ENCODE measurements at places on chromosomes 1 and 21. TPM values are rescaled to one million over a fixed set of nuclear protein-coding genes. Genes with fewer than 3 reads are reported as not detected.

GRCh38 chr1:229784834-229785233 lies 158.8 kb downstream of the URB2 start:
- no peak for DNase-seq

DNA sequence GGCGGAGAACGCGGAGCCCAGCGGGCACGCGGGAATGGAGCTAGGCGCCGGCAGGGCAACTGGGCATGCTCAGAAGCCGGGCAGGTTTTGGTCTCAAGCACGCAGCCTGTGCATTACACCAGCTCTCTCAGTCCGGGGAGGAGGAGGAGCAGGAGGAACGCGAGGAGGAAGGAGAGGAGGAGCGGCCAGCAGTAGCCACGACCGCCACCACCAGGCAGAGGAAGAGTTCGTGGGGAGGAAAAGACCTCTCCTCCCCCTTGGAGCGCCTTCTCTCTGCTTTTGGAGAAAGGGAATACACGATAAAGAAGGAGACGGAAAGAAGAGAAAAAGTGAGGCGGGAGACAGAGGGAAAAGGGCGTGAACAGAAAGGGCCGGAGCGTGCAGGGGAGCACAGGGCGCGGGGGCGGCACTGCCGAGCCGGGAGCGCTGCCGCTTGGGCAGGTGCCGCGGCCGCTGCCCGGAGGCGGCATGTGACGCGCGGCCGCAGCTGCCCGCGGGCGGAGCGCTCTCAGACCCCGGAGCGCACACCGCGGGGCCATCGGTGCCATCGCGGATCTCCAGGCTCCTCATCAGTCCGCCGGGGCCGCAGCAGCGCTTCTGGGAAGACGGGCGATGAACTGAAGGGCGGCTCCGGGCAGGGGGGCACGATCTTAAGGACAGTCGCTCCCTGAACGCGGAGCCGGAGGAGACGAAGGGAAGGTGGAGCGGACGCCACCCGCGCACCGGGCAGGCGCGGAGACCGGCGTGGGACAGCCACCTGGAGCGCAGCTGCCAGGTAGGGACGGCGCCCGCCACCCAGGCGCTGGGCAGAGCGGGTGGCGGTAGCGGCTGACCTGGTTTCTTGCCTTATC lies at the start of gene CHRM3:
Gene CHRM3, plus strand, starts transcription at position 116 of the 851 bp plus-strand sequence. CDS start 520,884 bp downstream, outside the sequence.
- peak; percentile 86 for DNase-seq

Gene GJB5
- not detected for total RNA-seq

GRCh38 chr21:15441992-15442391 lies 287.8 kb upstream of the USP25 start:
- no peak for DNase-seq

DNA sequence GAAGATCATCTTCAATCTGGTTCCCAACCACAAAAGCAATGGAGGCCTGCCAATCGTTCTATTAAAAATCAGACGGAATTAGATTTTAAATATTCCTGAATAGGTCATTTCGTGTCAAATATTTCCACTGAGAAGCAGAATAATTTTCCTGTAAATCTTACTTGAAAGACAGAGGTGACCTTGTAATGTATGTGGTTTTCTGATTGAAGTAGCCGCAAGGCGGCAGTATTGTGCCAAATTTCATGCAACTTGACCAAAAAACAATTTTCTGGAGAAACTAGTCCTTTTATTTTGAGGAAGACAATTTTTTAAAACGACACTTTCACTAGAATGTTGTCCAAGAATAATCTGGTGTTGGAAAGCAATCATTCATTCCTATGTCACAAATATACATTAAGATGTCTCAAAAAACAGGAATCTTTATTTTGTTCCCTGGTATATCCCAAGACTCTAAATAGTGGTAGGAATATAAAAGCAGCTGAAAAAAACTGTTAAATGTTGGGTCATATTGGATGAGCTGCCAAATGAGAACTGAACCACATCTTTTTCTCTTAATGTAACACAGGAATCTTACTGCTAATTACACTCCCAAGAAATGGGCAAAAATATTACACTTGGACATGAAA lies 33.6 kb downstream of the SPAG17 start:
- peak; percentile 60 for DNase-seq

GRCh38 chr1:203281851-203282661 lies 23.3 kb upstream of the BTG2 start:
- no peak for DNase-seq

DNA sequence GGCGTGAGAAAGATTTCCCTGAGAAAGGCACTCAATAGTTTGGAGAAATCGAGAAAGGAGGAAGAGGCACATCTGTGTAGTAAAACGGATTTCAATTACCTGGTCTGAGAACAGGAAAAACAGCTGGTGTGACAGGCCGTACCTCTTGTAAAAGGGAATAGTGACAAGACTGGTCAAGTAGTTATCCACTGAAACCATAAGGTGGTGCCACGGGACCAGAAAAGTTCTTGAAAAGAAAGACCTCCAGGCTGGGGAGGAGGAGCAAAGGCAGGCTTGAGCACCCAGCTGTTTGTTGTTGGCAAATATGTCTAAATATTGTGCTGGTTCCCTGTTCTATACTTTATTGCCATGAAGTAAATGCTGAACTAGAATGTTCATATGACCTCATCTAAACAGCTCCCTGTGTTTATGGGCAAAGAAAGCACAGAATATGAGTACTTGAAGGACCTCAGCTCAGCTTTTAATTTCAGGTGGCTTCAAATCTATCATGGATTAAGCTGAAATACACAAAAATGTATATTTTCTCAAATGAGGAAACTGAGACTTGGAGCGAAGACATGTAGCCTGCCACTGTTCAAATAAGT lies 4.0 kb downstream of the HAO2 start:
- peak; percentile 83 for DNase-seq

DNA sequence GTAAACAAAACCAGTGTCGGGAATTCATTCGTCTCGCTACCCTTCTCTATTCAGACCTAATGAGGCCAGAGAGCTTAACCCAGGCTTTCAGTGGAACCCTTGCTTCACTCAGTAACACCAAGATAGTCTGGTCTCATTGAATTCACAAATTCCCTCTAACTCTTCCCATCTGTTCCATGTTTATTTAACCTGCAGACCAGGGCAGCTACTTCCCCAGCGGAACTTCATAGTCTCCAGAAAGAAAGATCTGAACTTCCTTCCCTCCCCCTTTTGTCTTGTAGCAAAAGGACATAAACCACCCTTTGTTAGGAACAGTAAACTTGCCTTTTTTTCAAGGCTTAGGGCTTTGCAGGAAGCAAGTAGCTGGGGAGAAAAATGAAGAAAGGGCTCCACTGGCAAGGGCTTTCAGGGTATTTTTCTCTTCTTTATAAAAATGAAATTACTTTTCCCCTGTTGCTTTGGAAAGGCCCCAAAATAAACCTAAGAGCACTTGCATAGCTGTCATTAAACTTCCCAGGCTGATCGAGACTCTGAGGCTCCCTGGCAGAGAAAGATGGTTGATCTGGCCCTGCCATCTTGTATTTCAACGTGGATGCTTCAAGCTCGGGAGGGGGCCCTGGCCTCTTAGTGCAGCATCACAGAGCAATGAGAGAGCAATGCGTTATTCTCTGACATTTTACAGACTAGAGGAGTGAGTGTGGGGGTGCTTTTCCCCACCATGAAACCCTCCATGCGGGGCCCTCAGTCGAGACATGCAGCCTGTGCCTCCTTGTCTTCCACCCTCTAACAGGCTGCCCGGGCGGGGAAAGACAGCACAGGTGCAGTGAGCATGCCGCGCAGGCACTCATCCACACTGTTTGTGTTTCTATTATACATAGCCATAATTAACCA lies 30.0 kb downstream of the MIS18A start:
- DNase-seq = no peak

Gene CITED4
- total RNA-seq = 0.14 TPM

GRCh38 chr1:30880678-30881318 lies 27.8 kb downstream of the SDC3 start:
- no peak for DNase-seq

DNA sequence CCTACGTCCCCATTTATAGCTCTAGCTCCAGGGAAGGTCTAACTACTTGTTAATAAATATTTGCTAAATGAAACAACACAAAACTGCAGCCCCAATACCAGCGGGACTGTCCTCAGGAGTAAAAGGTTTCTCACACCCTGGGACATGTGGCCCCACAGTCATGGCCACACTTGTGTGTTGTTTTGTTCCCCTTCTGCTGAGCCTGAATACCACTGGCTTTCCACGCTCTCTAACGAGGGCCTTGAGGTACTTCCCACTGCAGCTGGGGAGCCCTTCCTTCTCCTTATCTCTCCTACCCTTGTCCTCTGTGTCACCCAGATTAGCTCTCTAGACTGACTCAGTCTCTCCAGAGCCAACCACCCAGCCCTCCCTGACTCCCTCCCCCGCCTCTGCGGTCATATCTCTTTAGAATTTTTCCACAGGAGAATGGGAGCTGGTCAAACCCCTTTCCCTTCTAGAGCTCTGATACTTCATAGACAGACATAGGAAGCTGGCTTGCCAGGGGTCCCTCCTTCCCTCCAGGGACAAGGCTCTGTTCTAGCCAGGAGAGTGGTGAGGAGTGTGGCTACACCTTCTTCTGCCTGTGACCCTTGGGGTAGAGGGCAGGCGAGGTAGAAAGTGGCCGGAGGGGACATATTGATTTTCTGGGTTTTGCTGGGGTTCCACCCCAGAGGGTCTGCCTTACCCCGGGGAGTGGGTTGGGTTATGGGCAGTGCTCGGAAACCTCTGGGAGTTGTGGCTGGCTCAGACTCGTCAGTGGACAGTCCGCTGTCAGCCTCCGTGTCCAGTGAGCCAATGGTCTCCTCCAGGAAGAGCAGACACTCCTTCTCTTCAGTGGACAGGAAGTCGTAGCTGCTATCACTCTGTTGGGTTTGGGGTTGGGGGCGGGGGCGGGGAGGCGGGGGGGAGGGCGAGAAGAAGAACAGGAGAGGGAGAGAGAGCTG lies 8.1 kb downstream of the C1orf116 start:
- DNase-seq = no peak

DNA sequence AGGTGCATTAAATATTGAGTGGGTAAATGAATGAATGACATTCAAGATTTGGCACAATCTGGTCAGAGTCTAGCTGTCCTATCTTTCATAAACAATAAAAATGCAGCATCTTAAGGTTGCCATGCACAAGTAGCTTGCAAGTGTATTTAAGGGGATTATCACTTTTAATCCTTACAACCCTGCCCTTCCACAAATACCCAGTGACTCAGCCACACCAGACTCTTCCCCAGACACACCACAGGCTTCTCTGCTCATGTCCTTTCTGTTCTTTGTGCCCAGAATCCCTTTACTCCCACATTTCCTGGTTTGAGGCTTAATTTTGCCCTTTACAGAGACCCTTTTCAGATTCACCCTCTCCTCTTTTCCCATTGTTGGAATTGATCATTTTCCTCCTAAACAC lies 59.8 kb downstream of the KIRREL1 start:
- DNase-seq = no peak

GRCh38 chr1:180936110-180937011 lies 23.7 kb downstream of the KIAA1614 start:
- DNase-seq = no peak

Gene POU3F1
- not detected for total RNA-seq

GRCh38 chr1:168687816-168688215 lies 41.2 kb downstream of the DPT start:
- DNase-seq = no peak

GRCh38 chr1:28281608-28282425 lies 22.5 kb downstream of the SESN2 start:
- no peak for DNase-seq

DNA sequence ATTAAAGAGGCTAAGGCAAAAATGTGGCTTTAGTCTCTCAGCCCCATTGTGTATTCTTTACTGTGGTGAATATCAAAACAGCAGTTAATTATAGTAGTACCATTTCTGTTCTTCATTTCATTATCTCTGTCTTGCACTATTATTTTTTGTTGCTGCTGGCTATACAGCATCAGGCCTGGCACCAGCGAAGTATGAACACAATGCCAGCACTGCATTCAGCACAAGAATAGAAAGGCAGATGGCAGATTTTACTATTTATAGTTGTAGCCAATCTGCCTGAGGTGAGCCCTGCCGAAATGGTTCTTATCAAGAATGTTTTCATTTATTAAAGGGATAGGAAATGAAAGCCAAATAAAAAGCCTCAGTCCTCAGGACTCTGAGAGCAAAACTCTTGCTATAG lies 72.1 kb downstream of the GPR52 start:
- DNase-seq = no peak

DNA sequence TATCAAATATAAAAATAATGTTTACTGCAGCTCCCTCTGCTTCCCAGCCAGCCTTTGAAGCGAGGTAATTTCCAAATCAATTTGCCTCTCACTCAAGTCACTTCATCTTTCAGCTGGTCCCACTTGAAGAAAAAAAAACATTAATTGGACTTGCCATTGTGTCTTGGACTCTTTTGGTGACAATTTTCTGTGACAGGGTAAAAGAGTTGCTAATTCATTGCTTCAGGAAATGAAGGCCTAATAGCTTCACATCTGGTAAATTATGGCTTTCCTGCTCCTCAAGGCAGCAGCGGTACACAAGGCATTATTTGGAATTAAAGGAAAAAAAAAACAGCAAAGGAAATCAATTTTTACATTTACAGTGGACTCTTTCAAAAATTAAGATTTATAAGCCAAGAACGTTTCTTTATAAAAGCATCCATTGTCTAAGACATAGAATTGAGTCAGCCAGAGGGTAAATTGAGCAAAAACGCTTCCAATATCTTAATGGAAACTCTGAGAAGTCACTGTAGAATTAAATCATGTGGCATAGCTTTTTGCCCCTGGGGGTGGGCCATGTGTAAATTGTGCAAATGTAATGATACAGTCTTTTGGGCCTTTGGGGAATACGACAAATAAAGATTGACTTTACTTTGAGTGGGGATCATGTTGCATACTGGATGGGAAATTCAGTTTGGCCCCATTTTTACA lies 102.5 kb downstream of the LYPLAL1 start:
- no peak for DNase-seq

DNA sequence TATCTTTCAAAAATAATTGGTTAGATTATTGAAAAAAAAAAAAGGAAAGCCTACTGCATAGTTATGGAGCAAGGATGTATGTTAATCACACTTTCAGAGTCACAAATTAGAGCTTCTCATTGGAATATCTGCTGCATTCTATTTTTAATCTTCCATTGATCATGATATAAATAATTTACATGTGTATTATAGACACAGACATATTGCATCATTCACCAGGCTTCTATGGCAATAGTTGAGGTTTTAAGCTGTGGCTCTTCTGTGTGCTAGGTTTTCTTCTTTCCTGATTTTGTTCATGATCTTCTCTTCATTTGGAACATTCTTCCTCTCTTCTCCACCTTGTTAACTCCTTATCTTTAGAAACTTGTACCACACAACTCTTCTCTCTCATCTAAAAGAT lies 123.2 kb upstream of the HMCN1 start:
- DNase-seq = no peak

GRCh38 chr1:177448652-177449357 lies 278.0 kb downstream of the BRINP2 start:
- no peak for DNase-seq

- DNase-seq = no peak
Measured at GRCh38 chr1:38038861-38039260, 7.7 kb downstream of the POU3F1 start.

Gene FTCD
- 0.41 TPM for total RNA-seq

Gene ASCL5
- total RNA-seq = not detected

Gene DNAI4
- 0.89 TPM for total RNA-seq
